ENCODE measurements at places on chromosomes 6 and 20.

- no peak for DNase-seq
Observed at GRCh38 chr6:7747901-7748504, 22.1 kb downstream of the BMP6 start.

DNA sequence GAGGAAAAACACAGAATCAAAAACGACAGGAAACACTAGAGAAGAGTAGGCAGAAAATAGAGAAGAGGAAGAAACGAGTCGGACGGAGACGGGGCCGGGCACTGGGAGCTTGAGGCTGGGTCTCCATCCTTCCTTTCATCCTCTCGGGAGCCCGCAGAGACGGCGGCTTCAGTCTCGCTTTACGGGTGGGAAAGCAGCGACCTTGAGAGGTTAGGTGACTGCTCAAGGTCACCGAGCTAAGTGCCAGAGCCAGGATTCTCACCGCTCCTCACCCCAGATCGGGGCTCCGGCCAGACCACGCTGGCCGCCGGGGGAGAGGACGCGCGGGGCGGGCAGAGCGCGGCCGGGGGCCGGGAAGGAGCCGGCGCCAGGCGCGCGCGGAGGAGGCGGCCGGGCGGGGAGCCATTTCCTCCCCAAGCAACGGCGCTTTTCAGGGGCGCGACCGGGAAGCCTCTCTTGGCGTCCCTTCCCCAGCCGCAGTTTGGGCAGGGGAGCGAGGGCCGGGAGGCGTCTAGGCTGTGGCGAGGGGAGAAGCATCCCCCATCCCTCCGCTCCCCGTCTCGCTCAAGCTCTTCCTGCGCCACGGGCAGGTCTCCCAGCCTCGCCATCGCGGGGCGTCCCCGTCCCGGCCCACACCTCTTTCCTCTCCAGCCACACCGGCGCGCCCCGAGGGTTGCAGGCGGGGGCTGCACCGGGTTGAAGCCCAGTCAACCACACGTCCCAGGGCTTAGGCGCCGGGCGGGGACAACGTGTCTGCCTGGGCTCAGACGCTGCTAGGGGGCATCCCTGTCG is 24.1 kb upstream of the MAP3K7 start:
- DNase-seq: peak; percentile 75

DNA sequence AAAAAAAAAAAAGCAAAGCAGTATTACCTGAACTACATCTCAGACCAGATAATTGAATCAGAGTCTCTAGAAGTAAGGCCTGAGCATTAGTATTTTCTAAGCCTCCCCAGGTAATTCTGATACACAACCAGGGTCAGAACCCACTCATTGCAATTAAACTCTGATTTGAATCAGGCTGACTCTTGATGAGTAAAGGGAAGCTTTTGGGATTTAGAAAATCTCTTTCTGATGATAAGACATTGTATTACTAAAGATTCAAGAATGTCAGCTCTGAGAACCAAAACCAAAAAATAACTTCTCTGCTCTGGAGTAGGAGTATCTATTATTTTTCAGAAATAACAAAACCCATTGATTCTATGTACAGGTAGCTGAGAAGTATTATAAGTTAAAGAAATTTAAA is 100.1 kb upstream of the COL21A1 start:
- no peak for DNase-seq

DNA sequence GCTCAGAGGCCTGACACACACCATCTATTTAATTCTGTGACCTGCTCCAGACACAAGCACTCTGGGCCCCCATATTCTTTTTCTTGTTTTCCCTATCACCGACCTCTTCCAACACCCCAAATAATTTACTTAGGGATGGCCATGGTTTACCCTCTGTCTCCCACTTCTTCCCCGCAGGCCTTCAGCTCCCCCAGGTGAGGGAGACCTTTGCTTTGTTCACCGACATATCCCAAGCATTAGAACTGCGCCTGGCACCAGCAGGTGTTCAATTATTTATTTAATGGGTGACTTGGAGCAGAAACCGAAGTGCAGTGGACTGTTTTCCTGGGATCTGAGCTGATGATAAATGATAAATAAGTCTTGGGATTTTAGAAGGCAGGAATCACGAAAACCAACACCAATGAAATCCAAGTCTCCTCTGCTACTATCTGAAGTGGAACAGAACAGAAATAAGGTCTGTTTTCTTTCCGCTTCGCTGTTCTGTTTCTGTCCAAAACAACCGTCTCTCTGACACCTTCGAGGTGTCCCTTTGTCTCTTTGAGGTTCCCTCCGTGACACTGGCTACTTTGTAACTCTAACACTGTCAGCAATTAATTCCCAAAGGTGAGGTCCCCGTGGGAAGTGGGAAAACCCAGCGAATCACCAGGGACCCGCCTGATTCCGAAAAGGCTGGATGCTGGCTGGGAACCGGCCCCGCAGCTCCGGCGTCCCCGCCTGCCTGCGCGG is 1.1 kb upstream of the RIN2 start:
- DNase-seq: no peak

DNA sequence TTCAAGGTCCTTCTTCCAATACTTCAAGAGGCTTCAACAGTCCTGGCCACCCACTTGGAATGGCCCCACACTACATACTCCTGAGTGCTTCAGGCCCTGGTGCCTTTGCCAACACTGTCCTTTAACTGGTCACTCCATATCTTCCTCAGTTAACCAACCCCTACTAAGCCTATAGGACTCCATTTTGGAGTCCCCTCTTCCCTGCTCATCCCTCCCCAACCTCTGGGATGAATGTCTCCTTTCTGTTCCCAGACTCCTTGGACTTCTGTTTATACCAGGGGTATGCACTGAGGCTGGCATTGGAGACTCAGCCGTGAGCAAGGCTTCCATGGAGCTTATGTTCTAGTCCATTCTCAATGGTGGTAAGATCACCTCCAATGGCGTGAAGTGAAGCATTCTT is 33.6 kb downstream of the COX4I2 start:
- DNase-seq: no peak

- DNase-seq: no peak
Observed at GRCh38 chr6:33000055-33000454, 9.3 kb downstream of the HLA-DOA start.
